Naive thymus-derived CD4-positive, alpha-beta T cell (primary cell): ENCODE measurements at places on chromosomes 13 and 19.

DNA sequence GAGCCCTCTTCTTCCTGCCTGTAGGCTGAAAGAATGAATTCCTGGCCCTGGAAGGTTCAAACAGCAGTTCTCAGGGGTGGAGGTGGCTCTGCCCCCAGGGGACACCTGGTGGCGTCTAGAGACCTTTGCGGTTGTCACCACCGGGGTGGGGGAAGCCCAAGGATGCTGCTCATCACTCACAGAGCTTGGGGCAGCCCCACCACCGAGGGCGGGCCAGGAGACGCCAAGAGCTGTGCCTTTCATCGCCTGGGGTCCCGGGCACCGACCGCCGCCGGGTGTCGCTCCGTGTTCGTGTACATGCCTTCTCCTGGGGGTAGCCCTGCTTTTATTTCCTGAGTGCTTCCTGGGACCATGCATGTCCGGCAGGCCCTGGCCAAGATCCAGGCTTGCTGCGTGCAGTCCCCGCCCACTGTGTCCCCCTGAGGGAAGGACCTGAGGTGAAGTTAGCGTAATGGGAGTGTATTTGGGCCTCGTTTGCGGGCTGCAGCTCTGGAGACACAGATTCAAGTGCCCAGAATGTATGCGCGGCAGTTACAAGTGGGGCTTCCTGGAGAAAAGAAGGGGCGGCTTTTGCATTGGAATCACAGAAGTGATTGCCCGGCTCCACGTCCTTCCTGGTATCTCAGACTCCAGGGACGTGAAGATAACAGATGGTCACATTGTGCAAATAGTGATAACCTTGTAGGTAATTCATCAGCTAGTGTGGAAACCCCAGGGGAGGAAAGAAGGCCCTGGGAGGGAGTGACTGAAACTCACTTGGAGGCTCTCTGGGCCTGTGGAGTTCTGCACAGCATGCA, 7.8 kb downstream of the DOT1L start:
- DNase-seq: peak; percentile 27

DNA sequence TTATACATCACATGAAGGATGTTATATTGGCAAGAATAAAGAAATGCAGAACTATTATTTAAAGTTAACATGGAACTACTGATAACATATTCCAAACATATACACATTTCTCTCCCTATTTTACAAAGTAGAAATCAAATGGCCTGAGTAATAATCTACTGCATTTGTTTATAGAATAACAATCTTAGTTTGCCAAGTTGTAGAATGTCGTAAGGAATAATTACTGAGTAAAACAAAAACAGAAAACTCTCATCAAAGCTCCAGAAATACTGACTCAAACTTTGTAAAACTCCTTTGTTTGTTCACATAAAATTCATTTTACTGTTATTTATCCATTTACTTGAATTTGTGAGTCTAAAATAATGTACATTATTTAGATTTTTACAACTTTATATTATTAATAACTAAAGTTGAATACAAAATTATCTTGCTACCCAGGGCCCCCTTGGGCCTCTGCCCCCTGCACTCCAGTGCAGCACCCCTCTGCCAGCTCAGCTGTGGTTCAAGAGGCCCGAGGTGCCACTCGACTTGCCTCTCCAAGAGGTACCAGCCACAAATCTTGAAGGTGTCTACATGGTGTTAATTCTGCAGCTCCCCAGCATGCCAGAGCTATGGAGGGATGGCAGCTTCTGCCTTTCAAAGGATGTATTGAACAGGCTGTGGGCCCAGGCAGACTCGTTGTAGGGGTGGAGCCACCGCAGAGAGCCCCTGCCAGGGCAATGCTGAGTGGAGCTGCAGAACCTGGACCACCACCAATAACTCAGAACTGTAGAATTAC, 2819.7 kb downstream of the PCDH9 start:
- DNase-seq: no peak

GRCh38 chr19:54208784-54209057, 8.1 kb downstream of the RPS9 start:
- no peak for DNase-seq

- no peak for DNase-seq
Measured at GRCh38 chr19:48149430-48149829, 20.7 kb downstream of the LIG1 start.

DNA sequence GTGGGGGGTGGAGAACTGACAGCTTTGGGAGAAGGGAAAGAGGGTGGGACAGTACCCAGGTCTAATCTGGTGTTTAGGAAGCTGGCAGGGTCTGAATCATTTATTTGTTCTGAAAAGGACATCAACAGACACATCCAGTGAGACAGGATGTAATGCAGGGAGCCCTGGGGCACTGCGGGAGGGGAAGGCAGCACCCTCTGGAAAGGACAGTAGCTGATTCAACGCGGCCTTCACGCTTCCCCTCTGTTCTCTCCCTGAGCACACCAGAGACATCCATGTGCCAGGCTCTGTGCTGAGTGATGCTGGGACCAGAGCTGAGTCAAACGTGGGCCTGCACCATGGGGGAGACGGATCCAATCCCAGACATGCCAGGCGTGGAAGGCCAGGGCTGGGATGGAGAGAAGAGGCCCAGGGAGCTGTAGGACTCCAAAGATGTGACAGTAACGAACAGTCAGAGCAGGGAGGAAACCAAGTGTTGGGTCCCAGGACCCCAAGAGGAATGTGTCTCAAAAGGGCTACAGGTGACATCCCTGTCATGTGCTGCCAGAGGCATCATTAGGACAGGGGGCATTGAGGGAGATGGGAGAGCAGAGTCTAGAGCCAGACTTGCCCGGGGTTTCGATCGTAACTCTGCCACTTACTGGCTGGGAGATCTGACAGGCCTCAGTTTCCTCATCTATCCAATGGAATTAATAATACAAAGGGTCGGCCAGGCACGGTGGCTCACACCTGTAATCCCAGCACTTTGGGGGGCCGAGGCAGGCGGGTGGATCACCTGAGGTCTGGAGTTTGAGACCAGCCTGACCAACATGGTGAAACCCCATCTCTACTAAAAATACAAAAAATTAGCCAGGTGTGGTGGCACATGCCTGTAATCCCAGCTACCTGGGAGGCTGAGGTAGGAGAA, 1.7 kb downstream of the ETFB start:
- DNase-seq: no peak

DNA sequence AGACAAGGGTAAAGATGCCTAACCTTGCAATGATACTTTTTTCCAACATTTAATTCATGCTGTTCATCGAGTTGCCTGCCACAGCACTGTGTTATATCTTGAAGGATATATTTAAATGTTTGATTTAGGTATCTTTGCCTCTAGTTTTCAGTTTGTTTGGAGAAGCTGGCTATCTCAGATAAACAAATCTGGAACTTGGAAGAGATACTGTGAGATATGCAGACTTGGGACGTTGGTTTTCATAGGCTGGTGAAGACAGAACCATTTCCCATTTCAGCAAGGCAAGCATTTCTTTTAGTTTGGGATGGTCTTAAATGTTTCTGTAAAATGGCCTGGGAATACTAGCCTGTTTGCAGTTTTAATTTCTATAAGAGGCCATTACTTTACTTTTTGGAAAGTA, 3.3 kb downstream of the RNASEH2B start:
- DNase-seq: no peak

DNA sequence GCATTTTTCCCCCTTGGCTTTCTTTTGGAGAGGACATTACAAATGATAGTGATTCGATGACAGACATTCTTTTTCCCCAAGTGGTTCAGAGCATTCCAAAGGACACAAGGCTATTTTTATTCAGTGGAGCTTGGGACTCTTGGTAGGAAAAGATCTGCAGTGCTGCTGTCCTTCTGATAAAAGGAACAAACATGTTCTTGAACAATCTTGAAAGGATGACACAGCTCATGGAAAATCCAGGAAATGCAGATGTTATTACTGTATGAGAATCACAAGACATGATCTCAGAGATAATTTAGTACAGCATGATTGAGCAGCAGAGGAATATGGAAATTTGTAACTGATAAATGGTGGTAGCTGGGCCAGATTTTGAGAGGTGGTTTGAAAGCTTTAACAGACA, 96.2 kb upstream of the RFC3 start:
- DNase-seq: no peak

DNA sequence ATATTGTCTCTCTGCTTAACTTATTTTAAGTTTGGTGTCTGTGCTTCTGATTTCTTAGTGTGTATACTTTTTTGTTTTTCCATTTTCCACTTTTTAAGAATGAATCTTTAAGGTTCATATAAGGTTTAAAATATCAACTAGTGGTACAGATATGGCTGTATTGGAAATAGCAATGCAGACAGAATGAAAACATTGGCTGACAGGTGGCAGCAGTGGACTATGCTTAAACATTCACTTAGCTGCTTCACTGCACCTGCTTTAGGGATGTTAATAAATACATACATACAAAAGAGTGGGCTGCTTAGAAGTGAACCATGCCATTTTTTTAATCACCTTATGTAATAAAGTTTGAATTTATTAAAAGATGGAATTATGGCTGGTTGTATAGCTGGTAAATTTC, 27.3 kb downstream of the TM9SF2 start:
- DNase-seq: peak; percentile 55

DNA sequence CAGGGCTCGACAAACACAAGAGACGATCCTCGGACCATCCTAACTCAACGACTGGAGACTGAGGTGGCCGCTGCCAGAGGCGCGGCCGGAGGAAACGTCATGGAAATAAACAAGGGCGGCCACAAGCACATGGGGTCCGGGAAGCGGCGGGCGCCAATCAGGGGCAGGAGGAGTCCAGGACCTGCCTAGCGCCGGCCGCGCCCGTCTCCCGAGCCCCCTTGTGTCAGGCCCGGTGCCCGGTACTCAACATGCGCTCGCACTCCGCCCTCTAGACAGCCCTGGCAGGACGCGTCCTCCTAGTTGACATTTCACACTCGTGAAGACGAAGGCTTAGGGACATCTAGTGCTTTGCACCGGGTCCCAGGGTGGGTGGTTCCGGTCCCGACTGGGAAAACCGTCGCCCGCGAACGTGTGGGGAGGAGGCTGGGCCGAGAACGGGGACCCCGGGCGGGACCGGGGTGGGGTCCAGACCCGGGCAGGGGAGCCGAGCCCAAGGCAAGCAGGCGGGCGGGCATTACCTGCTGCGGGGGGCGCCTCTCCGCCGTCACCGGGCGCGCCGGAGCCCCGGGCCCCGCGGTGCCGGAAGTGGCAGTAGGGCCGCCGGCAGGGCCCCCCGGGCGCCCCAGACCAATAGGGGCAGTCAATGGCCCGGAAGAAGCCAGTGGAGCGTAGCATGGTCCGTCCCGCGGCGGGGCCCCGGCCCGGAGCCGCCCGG, 442 bp downstream of the REXO1 start:
- no peak for DNase-seq

GRCh38 chr13:40345654-40346372, 320.6 kb downstream of the FOXO1 start:
- no peak for DNase-seq

- no peak for DNase-seq
Measured at GRCh38 chr13:106595625-106596024, 27.7 kb upstream of the ARGLU1 start.

- DNase-seq: no peak
Measured at GRCh38 chr19:6779206-6779605, 6.7 kb downstream of the VAV1 start.

GRCh38 chr19:5825178-5825577, 14.3 kb downstream of the FUT6 start:
- no peak for DNase-seq

- no peak for DNase-seq
Measured at GRCh38 chr19:46945694-46946489, 73.7 kb upstream of the NPAS1 start.

- no peak for DNase-seq
Measured at GRCh38 chr19:46718934-46719622, 2.2 kb upstream of the PRKD2 start.

DNA sequence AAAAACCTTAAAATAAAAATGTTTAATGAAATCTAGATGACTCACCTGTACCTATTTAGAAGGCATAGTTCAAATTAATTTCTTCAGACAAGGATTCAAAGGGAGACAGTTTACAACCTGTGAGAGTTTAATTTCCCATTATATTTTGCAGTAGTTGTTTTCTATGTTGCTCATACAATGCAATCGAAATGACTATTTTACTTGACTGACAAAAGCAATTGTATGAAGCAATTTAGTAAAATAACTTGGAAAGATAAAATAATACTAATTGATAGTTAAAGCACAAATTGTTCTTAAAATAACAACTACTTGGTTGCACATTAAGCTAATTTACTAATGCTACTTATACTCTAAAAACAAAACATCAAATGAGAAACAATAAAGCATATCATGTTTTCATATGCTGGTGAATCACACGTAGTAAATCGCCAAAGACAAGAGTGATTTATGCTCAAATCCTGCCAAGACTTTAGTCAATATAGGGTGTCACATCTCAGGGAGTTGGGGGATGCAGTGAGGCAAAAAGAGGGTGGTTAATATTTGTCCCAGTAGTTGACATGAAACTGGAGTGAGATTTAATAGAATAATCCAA, 6.4 kb downstream of the DACH1 start:
- no peak for DNase-seq

GRCh38 chr13:64591971-64592370, 2638.2 kb downstream of the PCDH9 start:
- DNase-seq: no peak

DNA sequence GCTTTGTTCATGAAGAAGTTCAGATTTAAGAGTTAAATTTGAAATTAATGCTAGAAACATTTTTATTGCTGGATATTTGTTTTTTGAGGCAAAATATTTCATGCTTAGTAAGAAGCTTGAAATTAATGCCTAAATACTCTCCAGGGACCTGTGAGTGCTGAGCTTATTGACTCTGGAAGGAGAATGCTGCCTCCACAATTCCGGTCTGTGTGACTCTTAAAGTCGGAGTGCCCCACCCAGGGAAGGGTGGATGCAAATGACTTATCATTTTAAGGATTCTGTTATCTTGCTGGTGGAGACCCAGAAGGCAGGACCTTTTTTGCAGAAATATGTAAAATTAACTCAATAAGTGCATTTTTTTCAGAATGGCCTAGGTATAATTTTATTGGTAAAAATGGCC, 143.8 kb upstream of the RXFP2 start:
- DNase-seq: no peak

DNA sequence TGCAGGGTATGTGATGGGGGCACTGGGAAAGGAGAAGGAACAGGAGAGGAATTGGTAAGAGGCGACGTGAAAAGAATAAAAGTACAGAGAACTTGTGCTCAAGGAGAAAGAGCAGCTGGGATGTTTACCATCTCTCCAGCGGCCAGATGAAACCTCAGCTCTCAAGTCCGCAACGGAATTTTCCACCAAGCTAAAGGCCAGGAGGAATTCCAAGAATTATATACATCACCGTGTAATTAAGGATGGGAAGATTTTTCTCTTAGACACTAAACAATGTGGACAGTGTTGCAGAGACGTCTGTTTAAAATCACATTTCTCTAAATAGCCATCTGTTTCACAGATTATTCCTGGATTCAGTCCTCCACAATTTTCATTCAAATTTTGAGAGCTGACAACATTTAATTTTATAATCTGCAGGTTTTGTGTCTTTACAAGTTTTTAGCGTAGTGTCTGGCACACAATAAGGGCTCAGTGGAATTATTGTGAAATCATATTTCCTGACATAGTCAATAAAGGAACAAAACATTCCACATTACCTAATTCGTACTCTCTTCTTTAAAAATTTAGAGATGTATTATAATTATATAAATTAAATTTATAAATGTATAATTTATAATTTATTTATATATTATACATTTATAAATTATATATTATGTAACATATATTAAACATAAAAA, 23.0 kb upstream of the USP29 start:
- no peak for DNase-seq
